ENCODE measurements at places on chromosomes 4 and X.

DNA sequence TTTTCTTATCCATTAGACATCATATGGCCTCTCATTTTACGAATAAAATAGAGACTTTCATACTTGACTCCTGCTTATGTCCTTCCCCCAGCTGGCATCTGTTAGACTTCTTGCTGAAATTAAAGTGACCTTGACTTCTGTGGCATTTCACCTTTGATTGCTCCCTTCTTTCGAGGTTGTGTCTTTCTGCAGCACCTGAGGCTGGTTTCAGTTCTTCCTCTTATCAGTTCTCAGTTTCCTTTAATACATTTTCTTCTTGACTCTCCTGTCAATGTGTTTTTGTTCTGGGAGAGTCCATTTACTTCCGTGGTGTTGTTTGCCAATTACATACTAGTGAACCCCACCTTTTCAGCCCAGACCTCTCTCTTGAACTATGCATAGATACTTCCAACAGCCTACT lies 81.6 kb downstream of the RBPJ start:
- no peak for DNase-seq

GRCh38 chrX:31608638-31609037 lies 536.8 kb upstream of the FTHL17 start:
- DNase-seq: no peak

- no peak for DNase-seq
Measured at GRCh38 chrX:9337046-9337445, 127.8 kb upstream of the TBL1X start.

GRCh38 chr4:126686491-126686890 lies 946.3 kb upstream of the INTU start:
- DNase-seq: no peak

- DNase-seq: no peak
Measured at GRCh38 chr4:168380290-168380689, 61.7 kb upstream of the DDX60 start.

DNA sequence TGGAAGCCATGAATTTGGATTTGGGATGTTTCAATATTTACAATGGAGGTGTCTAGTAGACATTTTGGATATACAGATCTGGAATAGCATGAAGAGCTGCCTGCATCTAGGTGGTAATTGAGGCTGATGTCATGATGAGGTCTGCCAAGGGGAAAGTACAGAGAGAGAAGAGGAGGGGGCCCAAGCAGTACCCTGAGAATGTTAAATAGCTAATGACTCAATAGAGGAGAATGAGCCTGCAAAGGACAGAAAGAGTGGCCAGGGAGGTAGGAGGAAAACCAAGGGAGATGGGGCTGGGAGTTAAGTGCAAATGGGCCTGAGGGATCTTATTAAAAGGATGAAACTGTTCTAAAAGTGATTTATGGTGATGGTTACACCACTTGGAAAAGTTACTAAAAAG lies 182.2 kb upstream of the KIT start:
- no peak for DNase-seq

- DNase-seq: no peak
Measured at GRCh38 chr4:189659287-189659686, 281.4 kb upstream of the FRG1 start.

- no peak for DNase-seq
Measured at GRCh38 chrX:136747003-136747986, 33.4 kb downstream of the ARHGEF6 start.

DNA sequence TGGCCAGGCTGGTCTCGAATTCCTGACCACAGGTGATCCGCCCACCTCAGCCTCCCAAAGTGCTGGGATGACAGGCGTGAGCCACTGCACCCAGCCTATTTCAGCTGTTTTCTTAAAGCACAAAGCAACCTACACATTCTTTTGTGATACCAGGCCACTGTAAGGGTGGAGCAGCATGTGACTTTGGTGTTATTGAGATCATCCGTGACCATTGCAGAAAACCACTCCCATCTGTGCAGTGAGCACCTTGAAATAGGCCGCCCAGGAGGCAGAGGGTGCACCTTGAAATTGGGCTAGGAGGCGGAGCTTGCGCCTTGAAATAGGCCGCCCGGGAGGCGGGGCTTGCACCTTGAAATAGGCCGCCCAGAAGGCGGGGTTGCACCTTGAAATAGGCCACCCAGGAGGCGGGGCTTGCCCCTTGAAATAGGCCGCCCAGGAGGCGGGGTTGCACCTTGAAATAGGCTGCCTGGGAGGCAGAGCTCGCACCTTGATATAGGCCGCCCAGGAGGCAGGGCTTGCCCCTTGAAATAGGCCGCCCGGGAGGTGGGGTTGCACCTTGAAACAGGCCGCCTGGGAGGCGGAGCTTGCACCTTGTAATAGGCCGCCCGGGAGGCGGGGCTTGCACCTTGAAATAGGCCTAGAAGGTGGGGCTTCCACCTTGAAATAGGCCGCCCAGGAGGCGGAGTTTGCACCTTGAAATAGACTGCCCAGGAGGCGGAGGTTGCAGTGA lies 9.0 kb upstream of the SLC25A6 start:
- no peak for DNase-seq

DNA sequence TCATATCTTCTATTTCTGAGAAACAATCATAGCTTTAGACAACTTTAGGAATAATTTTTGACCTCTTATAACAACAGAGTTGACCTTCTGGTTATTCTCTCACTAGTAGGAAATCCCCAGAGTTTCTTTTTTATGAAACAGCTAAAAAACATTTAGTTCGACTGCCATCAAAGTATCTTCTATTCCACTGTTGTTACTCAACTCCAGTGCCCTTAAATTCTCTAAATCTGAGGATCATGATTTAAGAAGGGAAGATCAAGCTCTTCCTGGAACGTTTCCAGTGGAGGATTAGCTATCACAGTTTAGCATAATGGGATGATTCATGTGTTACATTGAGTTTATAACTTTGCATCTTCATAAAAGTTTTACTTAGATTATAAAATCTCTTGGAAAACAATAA lies 134.9 kb upstream of the VEGFC start:
- DNase-seq: no peak

All from activated effector memory CD4-positive, alpha-beta T cell treated with Interleukin-2 at 50 U/mL for 16 hours (primary cell).